AG08395 (cell line): ENCODE measurements at places on chromosomes 5 and 9.

DNA sequence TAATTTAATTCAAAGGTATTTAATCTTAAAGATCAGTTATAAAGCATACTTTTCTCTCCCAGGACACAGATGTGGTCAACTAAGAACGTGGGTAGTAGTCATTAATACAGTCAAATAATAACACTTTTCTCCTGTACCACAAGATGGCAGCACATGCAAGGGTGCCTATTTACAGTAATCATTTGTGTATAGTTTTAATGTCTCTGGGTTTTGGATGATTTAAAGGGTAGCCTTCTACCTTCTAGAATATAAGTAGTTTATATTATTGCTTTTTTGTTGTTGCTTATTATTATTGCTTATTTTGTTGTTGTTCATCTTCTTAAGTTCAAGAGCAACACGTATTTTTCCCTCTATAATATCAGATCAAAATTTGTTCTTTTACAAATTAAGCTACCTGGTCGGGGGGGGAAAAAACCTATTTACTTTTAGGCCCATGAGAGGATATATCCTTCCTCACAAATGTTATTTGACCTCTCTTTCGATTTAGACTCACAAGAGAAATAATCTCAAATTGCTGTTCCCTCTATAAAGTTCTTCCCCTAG is 59.6 kb upstream of the SLC27A6 start:
- peak; percentile 53 for DNase-seq

DNA sequence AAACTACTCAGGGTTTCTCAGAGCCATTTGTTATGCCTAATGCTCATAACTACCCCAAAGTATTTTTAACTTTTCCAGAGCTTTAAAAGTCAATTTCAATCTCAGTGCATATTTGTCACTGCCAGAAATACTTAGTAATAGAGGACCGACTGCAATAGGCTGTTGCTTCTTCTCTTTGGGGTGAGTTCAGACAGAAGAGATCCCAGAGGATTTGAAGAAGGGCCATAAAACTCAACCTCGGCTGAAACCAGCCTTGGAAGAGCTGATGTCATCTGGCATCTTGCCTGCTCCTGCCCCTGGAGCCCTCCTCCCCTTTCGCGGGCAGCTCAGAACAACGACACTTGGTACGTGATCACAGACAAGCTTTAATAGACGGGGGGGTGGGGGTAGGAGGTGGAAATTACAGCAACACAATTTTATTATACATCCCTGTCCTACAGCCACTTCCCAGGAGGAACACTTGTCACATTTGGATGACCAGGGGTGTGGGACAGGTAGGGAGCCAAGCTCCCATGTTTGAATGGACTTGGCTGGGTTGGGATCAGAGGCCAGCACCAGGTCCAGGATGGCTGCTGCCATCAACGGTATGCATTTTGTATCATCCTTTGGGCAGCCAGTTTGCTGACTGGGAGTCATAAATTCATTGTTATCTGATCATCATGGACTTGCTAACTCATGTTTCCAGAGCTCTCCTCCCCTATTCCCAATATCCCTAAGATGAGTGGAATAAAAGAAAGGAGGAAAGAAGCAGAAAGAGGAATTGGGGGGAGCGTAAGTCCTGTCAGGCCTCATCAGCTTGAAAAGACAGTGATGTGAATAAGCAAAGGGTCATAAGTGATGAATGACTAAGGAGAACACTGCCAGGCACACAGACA is 186.6 kb upstream of the PANK3 start:
- DNase-seq = peak; percentile 70

DNA sequence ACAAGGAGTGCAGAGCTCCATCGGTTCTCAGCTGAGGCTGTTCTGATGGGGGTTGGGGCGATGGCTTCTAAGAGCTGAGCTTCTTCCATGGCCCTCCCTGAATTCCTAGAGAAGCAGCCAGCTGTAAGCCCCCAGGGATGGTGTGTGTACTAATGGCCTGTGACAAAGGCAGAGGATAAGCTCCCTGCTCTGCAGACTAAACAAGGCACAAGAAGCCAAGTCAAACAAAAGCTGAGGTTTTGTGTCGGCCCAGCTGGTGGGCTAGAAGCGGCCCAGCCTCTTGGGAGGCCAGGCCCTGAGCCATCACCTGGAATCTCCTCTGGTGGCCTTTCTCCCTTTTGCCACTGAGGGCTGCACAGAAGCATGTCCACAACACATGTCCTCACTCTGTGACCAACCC is 75.0 kb upstream of the XPA start:
- no peak for DNase-seq

DNA sequence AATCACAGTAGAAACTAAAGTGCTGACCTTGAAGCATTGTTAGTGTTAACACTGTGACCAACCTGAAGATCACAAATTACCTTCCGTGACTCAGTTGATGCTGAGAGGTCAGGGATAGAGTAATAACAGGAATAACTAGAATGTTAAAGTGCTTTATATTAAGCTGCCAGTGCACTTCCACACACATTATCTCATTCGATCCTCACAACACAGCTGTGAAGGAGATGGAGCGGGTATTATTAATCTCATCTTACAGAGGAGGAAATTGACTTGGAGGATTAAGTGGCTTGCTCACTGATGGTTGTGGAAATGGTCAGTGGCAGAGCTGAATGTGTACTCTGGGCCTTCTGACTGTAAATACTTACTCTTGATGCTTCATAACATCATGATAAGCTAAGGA is 252.5 kb upstream of the DMRT1 start:
- no peak for DNase-seq

DNA sequence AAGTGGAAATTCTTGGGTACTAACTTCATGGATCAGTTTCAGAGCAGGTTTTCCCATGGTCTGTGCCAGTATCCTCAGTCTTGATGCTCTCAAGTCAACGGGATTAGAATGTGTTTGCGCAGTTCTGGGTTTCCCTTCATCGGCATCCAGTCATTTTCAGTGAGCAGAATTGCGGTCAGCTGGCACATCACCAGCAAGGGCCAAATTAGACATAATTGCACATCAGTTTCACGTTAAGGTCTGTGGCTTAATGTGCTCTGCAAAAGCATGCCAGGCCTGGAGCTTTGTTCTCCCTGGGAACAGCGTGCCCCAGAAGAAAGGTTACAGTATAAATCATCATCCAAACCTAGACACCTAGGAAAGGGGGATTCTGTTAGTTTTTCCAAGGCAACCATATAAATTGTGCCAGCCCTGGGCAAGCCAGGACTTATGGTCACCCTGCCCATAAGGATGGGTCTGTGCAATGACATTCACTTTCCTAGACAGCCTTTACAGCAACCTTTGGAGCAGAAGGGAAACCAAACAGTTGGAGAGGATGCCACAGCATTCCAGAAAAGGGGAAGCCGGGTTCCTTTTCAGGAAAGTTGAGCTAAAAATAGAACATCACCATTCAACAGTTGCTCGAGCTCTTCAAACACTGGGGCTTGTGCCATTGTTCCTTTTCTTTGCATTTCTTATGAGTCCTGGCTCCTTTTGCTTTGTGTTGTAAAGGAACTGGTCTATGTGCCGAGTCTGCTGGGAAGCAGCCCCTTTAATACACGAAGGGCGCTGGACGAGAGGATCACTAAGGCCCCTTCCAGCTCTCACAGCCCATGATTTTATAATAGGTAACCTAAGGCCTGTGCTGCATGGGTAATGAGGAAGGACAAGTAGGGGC is 23.1 kb downstream of the IQGAP2 start:
- no peak for DNase-seq

GRCh38 chr9:94210616-94211603 is 48.2 kb upstream of the ZNF169 start:
- no peak for DNase-seq

GRCh38 chr9:80426992-80427391 is 855.2 kb downstream of the TLE4 start:
- no peak for DNase-seq

- DNase-seq = no peak
Measured at GRCh38 chr9:103942200-103942599, 151.9 kb upstream of the SMC2 start.

DNA sequence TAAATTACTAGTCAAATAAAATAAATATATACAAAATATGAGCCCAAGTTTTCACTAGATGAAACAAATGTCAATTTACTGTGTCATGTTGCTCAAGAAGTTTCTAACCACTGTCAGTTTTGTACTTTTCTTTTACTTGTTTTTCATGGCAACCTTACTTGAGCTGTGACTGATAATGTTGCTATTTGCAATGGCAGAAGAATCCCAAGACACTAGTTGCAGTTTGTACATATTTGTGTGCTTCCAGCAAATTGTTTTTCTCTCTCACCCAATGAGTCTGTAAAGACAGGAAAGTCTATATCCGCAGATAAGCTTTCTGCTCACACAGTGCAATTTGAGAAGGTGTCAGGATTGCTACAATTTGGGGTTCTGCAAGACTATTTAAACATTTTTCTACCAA is 338.6 kb upstream of the PCSK5 start:
- DNase-seq = no peak

DNA sequence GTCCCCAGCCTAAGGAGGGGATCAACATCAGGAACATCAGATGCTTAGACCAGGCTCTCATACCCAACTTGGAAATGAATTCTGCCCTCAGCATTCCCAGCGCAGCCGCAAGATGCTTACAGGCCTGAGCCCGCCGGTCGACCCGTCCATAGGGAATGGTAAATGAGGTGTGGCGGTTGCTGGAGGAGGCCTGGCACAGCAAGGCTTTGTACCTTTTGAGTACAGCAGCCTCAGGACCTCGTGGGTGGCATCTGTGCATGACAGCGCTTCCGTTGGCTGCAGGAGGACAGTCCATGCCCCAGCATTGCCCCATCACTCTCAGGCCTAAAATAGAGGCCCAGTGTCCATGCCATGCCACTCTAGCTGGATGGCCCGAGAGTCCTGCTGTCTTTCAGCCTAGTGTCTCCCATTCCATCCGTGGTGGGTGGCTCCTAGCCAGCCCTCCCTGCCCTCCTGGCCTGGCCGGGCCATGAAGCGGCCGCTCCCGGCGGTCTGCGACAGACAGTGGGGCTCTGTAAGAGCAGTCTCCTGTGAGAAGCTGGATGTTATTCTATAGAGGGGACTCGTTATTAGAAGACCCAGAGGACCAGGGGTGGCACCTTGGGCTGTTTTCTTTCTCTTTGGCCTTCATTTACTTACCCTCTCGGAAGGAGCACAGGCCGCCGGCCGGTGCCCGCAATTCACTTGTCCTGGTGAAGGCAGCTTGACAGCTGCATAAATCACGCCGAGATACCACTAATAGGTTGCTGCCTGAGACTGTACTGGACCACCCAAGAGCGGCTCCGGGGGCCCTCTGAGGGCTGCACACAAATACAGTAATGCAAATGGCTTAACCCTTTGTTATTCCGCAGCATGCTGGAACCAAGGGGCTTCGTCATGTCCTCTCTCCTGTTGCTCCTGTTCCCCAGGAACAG is 223.5 kb upstream of the TUT7 start:
- no peak for DNase-seq

DNA sequence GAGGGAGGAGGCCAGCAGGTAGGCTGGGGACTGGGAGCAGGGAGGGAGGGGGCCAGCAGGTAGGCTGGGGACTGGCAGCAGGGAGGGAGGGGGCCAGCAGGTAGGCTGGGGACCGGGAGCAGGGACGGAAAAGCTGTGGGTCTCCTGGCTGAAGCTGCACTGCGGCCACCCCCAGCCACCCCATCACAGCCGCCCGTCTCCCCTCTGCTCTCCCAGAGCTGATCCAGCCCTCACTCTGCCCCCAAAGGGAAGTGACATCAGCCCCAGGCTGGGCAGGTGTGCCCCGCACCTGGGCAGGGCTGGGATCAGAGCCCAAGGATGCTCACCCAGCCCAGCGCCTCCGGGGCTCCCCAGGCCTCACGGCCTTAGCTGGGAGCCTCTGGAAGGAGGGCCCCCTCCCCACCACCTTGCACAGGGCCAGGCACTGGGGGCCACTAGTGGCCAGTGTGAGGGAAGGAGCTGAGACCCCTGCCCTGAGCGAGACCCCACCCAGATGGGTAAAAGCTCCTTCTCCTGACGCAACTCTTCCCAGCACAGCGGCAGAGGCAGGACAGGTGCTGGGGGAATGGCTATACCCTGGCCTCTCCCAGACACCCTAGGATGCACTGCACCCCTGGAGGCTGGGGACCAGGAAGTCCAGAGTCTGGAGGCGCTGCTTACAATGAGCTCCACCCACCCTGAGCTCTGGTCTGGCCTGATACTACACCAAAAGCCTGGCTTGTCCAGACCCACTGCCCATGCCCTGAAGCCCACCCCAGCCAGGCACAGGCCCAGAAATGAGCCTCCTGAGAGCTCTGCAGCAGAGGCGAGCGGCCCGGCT is 11.6 kb downstream of the AGPAT2 start:
- no peak for DNase-seq

GRCh38 chr5:126449751-126450271 is 26.6 kb downstream of the GRAMD2B start:
- peak; percentile 45 for DNase-seq

- DNase-seq = no peak
Measured at GRCh38 chr5:169869066-169869465, 111.2 kb downstream of the INSYN2B start.

DNA sequence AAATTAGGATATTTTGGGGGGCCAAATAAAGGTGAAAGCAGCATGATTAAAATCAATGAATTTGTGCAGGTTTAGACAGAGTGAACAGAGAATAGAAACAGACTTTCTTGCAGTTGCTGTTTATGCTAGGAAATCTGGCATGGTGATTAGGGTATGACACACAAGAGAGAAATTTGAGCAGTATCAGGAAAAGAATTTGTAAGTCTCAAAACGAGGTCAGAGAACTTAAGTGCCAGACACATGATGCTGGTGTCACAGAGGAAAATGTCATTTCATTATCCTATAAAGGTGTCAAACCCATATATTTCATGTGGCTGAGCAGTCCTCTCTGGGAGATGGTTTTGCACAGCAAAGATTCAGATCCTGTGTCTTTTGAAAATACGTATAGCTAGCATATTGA is 15.7 kb downstream of the LVRN start:
- DNase-seq = peak; percentile 79

DNA sequence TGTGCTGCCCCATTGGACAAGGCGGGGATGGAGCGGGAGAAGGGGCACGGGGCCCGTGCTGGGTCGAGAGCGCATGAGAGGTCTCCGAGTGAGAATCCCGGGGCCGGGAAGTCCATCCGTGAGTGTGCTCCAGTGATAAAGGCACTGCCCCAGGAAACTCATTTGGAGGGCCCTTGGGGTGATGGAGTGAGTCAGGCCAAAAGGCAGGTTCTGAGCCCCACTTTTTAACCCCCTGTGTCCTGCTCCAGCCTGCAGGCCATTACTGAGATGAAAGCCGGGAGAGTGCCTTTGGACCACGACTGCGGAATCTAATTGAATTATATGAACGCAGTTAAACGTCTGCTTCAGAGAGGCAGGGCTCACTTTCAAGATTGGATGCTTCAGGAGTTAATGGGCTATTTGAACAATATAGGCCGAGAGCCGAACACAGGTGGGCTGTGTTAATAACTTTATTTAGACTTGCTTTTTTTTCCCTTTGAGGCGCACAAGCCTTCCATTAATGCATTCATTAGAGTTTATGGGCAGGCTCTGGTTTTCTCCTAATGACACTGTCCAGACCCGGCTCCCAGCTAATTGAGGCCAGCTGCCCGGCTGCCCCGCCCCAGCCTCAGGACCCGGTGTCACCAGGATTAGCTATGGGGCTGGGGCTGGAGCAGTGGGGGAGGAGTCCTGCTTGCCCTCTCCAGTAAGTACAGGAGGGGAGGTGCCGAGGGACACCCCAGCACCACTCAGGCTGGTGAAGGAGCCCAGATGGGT is 79.1 kb upstream of the LMX1B start:
- DNase-seq = peak; percentile 22
